ENCODE measurements at places on chromosomes 6 and 20.

GRCh38 chr6:103085801-103086200 is 1692.3 kb downstream of the GRIK2 start:
- DNase-seq, result no peak

- no peak for DNase-seq
Measured at GRCh38 chr6:140979642-140980091, 1153.1 kb upstream of the GJE1 start.

- DNase-seq, result no peak
Measured at GRCh38 chr6:131383421-131384411, 189.3 kb upstream of the ARG1 start.

DNA sequence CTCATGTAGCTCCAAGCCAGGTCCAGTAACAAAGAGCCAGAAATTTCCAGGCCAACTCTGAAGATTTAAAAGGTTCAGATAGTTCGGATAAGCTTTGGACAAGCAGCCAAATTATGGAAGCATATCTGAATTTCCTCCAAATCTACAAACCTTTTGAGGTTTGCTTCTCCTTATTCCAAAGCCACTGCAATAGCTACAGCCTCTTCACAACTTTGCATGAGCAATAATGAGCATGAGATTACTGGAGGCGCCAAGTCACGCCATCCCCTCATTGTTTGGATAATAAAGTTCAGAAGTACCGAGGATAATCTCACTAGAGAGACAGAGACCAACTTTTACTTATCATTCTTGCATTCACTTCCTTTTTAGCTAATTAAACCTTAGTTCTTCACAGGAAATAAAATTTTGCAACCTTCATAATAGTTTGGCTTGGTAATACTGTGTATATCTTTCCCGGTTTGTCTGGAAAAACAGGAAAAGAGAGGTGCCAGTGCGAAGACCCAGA is 329.6 kb upstream of the RSPO3 start:
- DNase-seq, result no peak

- no peak for DNase-seq
Measured at GRCh38 chr6:129351807-129352206, 358.2 kb downstream of the ARHGAP18 start.

GRCh38 chr6:78770765-78771164 is 96.6 kb upstream of the IRAK1BP1 start:
- no peak for DNase-seq

Measured in hematopoietic multipotent progenitor cell treated with erythropoietin and hydrocortisone succinate and interleukin-3 and kit ligand, for 8 days (in vitro differentiated cells).